K562 (cell line): ENCODE measurements at places on chromosomes 12 and 14.

DNA sequence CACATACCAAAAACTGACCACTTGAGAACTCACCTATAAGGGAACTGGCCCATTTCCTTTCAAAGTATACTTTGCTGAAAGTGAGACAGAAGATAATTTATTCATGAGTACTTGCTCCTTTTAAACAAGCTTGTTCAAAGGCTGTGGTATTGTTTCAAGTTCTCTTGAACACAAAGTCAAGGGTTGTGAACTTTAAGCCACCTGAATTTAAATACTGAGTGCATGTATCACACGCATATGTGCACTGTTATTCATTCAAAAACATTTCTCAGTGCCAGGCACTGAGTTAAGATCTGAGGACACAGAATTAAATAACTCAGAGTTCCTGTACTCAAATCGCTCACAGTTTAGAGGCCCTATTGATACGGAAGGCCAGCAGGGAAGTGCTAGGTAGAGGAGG lies 19.1 kb upstream of the LDHB start:
- no peak for DNase-seq

GRCh38 chr12:71392521-71393145 lies 47.0 kb upstream of the LGR5 start:
- peak; percentile 66 for DNase-seq

GRCh38 chr14:72104011-72104613 lies 171.9 kb downstream of the RGS6 start:
- DNase-seq: peak; percentile 31

GRCh38 chr12:29843036-29843435 lies 59.3 kb upstream of the TMTC1 start:
- DNase-seq: no peak

- peak; percentile 61 for DNase-seq
Observed at GRCh38 chr12:116455540-116456329, 103.4 kb upstream of the MAP1LC3B2 start.

DNA sequence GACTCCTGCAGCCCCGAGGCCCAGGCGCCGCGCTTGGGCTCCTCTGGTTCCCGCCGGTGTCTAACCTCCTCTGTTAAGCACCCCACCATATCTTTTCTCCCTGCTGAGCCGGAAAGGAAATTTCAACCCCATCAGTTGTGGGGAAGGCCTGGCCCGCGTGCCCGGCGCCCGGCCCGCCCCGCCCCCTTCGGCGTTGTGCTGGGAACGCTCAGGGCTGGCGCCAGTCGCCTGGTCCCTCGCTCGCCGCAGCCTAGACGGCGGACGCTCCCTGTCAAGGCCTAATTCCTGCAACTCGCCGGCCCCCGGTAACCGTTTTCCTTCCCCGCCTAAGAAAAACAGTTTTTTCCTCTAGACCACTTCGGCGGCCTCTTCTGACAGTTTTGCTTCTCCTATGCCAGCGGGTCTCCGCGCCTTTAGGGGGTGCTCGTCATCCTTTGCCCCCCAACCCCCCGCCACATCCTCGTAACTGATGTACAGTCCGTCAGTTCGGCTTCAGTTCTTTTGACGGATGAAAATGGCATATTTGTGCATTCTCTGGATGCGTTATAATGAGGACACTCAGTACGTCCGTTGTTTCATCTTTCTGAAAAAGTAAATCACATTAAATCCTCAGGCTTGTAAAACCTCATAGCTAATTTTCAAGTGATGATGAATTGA lies 506 bp upstream of the NAP1L1 start:
- DNase-seq: no peak

- peak; percentile 37 for DNase-seq
Observed at GRCh38 chr12:103771466-103771865, 69.6 kb downstream of the NT5DC3 start.

- DNase-seq: peak; percentile 42
Observed at GRCh38 chr14:101763941-101764709, 2.6 kb downstream of the PPP2R5C start.

DNA sequence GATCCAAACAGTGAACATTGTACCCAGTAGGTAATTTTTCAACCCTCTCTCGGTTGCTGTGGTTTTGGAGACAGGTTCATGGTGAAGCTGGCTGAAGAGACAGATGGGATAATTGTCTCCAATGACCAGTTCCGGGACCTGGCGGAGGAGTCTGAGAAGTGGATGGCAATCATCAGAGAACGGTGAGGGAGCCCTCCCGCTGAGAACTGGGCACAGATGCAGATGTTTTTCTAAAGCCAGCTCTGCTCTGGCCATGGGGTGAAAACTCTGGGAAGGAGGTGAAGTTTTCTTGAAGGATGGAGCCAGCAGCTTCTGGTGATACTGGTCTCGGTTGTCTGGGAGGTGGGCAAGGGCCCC lies 6.2 kb downstream of the KHNYN start:
- no peak for DNase-seq

- DNase-seq: no peak
Observed at GRCh38 chr12:93740751-93741150, 63.6 kb downstream of the CRADD start.

GRCh38 chr12:7583471-7583870 lies 79.9 kb upstream of the CD163 start:
- no peak for DNase-seq

GRCh38 chr12:39372929-39373328 lies 70.0 kb downstream of the KIF21A start:
- DNase-seq: no peak

DNA sequence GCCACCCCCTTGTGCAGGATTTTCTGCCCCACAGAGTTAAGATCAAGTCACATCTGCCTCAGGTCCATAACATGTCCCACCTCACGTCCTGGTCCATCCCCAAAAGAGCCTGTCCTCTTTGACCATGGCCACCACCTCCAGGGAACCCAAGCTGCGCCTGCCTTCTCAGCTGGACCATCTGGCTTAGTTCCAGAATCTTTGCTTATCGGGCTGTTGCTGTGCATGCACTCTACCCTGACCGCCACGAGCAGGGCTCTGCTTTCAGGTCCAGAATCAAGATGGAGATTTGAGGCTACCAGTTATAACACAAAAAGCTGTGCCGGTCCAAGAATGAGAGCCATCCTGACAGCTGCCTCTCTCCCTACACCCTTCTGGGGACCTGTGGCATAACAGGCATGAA lies 326.7 kb downstream of the DPF3 start:
- peak; percentile 14 for DNase-seq

DNA sequence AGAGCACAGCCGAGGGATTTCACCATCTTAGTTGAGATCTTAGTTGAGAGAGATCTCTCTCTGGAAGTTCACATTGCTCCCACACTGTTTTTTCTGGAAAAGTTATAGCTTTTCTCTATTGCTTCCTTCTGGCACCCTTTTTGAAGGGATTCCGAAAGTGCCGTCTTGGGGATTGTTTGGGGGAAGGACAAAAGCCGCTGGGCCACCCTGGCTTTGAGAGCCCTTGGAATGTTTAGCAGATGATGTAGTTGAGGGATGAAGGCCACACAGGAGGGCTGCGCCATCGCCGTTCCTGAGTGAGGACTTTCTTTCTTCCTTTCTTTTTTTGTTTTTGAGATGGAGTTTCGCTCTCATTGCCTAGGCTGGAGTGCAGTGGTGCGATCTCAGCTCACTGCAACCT lies 17.7 kb downstream of the PLEKHG3 start:
- no peak for DNase-seq

GRCh38 chr12:20018406-20018805 lies 349.9 kb upstream of the PDE3A start:
- no peak for DNase-seq

- no peak for DNase-seq
Observed at GRCh38 chr14:61602003-61602732, 93.1 kb upstream of the HIF1A start.

- no peak for DNase-seq
Observed at GRCh38 chr12:46493150-46493833, 120.7 kb upstream of the SLC38A2 start.

DNA sequence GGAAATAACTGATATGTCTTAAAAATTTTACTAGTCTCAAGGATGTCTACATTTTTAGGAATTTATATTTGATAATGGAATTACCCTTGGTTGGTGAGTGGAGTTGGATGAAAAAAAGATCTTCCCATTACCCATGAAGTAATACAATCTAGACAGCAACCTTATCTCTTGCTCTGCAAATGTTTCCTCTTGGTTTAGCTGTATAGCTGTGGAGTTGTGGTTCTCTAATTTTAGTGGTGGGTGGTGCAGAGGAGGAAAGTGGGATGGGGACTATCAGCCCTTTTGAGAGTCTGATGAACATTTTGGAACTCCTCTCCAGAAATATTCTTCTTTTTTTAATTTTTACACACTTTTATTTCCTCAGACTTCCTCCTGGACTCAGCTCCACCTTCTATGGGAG lies 17.1 kb downstream of the SPX start:
- no peak for DNase-seq

GRCh38 chr12:111442301-111443045 lies 36.8 kb downstream of the SH2B3 start:
- DNase-seq: no peak

DNA sequence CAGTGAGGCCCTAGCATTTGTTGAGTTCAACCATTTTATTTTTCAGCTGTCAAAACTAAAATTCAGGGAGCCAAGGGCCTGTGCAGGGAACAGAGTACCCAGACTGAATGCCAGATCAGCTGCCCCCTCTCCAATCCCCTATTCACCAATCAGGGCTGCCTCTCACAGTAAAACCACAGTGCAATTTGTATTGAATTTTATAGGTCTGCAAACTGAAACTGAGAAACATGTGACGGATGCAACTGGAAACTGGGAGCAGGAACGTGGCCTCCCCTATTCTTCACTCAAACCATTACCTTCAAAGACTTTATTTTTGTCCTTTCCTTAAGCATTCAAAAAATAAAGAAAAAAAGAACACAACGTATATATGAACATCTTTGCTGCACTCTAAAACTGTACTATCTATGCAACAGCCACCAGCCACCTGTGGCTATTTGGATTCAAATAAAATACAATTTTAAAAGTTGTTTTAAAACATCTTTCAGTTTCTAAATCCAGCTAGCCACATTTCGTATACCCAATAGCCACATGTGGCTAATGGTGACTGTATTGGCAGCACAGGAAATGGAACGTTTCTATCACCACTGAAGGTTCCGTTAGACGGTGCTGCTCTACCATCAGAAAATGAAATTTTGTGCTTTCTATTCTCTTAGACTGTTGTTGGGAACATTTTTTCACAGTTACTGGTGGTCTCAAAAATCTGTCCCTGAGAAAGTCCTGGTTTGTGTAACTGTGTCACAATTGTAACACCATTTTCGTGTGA lies 371.3 kb upstream of the FAR2 start:
- DNase-seq: no peak

- no peak for DNase-seq
Observed at GRCh38 chr12:47413806-47414205, 292.0 kb downstream of the RPAP3 start.

GRCh38 chr12:1793426-1794210 lies 26.7 kb upstream of the LRTM2 start:
- no peak for DNase-seq

GRCh38 chr14:77040741-77041653 lies 12.5 kb upstream of the IRF2BPL start:
- no peak for DNase-seq

DNA sequence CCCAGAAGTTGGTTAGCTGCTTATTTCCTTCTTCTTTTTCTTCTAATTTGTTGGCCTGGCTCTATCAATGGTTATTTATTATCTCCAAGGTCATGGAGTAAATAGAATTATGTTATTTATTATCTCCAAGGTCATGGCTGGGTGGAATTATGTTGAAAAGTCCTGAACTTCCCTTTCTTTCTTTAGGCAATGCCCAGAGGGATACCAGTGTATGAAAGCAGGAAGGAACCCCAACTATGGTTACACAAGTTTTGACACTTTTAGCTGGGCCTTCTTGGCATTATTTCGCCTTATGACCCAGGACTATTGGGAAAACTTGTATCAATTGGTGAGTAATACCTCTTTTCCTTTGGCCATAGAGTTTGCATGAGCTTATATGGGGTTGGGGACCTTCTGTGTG lies 111.6 kb downstream of the SCN8A start:
- DNase-seq: no peak

- DNase-seq: no peak
Observed at GRCh38 chr14:99206090-99206489, 65.9 kb downstream of the BCL11B start.

DNA sequence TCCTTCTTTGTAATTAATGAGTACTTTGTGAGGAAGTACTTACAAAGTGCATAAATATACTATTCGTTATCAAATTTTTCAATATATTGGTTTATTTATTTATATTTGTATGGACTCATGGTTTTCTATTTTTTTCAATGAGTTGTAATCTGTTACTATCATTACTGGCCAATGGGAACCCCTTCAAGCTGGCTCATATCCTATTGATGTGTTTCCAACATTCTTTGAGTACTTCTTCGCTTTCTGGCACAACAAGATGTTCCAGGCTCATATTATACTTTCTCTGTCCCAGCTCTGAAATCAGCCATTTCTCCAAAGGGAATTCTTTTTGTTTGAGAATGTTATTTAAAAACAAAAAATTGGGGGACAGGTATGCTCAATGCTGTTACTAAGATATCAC lies 17.5 kb downstream of the YBX3 start:
- DNase-seq: no peak

- no peak for DNase-seq
Observed at GRCh38 chr12:15722951-15723350, 66.2 kb downstream of the EPS8 start.

- no peak for DNase-seq
Observed at GRCh38 chr12:52826611-52827498, 7.3 kb downstream of the KRT79 start.

GRCh38 chr12:104635607-104636343 lies 179.0 kb downstream of the CHST11 start:
- no peak for DNase-seq
